Right atrium auricular region (tissue), 2 donors: ENCODE measurements at places on chromosomes 12 and 14. TPM values are rescaled to one million over a fixed set of nuclear protein-coding genes. Genes with fewer than 3 reads are reported as not detected.
A peak's percentile ranks its signal among the peaks of the same experiment; 100 is the strongest.

CLEC6A gene
- not detected for total RNA-seq

MIPOL1 gene
- total RNA-seq = 4.9 TPM

SERPINA9 gene
- not detected for total RNA-seq

R3HDM2 gene
- 47.8 TPM for total RNA-seq

KRT74 gene
- total RNA-seq = not detected

DNA sequence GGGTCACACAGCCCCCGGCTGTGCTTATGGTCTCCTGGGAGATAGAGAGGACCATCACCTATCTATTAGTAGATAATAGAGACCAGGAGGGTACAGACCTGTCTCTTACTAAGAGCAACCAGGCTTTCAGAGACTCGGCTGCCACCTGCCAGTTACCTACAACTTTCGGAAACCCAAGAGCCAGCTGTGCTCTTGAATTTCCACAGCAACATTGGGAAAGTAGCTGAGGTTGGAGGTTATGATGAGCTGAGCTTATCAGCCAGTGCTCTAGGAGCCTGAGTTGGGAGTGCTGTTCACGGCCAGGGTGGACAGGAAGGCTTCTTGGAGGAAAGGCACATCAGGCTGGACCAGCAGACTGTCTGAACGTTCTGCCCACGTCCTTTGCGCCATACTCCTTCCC is 67.6 kb downstream of the RIN3 start:
- H3K4me3 ChIP-seq = no peak overlapping the region
- no peak for DNase-seq
- no peaks in the 10 kb centered on the region for H3K27me3 ChIP-seq
- no peak overlapping the region for H3K27ac ChIP-seq

DNA sequence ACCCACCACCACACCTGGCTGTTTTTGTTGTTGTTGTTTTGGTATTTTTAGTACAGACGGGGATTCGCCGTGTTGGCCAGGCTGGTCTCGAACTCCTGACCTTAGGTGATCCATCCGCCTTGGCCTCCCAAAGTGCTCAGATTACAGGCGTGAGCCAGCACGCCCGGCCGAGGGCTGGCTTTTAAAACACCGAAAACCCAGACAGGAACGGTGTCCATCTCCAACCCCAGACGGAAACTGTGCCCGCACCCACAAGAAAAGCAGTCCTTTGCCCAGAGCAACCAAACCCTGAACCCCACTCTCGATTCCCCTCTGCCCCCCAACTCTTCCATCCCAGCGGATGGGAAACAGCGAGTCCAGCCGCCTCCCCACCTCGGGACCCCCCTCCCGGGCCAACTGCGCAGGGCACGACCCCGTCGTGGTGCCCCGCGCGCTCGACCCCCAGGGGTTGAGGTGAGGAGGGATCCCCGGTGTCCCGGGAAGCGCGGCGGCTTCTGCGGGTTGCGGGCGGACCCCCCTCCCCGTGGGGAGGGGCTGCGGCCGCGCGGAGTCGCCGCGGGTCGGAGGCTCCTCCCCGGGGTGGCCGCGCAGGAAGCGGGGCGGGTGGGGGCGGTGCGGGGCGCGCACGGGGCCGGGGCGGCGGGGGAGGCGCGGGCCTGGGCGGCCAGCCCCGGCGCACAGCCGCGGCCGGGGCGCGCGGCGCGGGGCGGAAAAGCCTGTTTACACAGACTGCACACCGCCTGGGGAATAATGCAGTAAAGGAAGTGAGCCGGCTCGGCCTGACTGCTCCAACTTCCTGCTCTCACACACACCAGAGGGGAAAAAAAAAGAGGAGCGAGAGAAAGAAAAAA is at the start of gene ELK3:
TSS of gene ELK3 (plus strand) at position 651 of the 851 bp plus-strand sequence.
- H3K4me3 ChIP-seq = peak within 1 kb of the TSS; percentile 91
- H3K4me1 ChIP-seq = peaks cover 42% of the 10 kb centered on the region
- H3K36me3 ChIP-seq = no peaks in the 10 kb centered on the region

DNA sequence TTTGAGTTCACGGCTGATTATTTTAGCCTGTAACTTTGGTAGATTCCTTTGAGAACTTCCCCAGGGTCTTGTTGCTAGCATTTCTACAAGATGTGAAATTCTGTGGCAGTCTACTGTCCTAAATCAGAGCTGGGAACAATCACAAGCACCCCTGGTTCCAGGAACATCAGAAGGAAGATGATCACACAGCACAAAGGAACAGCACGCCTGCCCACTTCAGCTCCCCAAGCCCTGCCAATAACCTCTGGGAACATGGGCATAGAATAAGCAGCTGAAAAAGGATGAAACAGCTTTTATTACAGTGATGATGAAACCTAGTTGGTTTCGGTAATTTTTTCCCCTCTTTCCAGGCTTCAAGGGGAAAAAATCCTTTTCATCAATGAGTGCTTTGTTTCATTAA is 12.3 kb downstream of the GPR19 start:
- H3K4me1 ChIP-seq = no peaks in the 10 kb centered on the region
- H3K4me3 ChIP-seq = no peak overlapping the region
- H3K27me3 ChIP-seq = no peaks in the 10 kb centered on the region
- no peaks in the 10 kb centered on the region for H3K36me3 ChIP-seq
- no peak overlapping the region for H3K27ac ChIP-seq
- no peak for DNase-seq

GRCh38 chr12:69872804-69873203 is 47.8 kb downstream of the MYRFL start:
- no peaks in the 10 kb centered on the region for H3K4me1 ChIP-seq
- no peaks in the 10 kb centered on the region for H3K27me3 ChIP-seq
- H3K4me3 ChIP-seq = no peak overlapping the region
- no peaks in the 10 kb centered on the region for H3K36me3 ChIP-seq
- H3K27ac ChIP-seq = no peak overlapping the region

DNA sequence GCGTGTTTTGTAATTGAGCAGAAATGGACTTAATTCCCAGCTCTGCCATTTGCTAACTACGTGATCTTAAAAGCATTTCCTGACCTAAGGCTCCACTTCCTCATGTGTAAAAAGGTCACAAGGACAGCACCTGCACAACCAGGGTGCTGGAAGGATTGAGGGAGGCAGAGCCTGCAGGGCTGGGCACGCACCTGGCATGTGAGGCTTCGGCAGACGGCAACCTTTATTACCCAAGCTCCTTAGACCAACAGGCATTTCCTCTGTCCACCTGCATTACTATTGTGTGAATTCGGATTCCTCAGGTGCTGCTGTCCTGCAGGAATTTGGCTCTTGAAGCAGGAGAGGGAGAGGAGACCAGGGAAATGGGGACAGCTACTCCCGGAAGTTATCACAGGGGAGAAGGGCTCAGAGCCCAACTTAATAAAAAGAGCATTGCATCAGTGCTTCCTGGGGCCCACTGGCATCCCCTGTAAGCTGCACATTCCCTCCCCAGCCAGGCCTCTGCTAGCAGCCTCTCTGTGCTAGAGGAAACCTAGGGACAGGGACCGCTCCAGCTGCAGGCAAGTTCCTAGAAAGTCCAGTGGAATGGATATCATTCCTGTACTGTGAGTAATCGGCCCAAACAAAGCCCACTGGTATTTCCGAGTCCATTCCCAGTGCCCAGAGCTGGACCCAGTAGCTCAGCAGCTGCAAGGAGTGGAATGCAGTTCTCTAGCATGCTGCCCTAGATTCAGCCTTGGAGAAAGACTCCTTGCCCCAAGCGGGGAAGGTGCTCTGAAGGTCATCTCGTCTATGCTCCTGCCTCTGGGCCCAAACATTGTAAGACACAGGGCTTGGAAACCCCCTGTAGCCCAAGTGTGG is 157.1 kb upstream of the CCND2 start:
- no peak overlapping the region for H3K4me3 ChIP-seq
- no peak overlapping the region for H3K27ac ChIP-seq
- peaks cover 22% of the 10 kb centered on the region for H3K4me1 ChIP-seq
- H3K36me3 ChIP-seq = no peaks in the 10 kb centered on the region
- DNase-seq = peak; percentile 4
- no peaks in the 10 kb centered on the region for H3K27me3 ChIP-seq

- DNase-seq = no peak
- H3K36me3 ChIP-seq = no peaks in the 10 kb centered on the region
Observed at GRCh38 chr12:129211862-129212630, 358.8 kb downstream of the GLT1D1 start.

GRCh38 chr12:119644930-119645329 is 23.0 kb upstream of the PRKAB1 start:
- no peak for DNase-seq
- H3K27ac ChIP-seq = no peak overlapping the region
- H3K4me1 ChIP-seq = no peaks in the 10 kb centered on the region
- no peaks in the 10 kb centered on the region for H3K27me3 ChIP-seq
- no peak overlapping the region for H3K4me3 ChIP-seq
- H3K36me3 ChIP-seq = no peaks in the 10 kb centered on the region

- no peak for DNase-seq
- no peak overlapping the region for H3K27ac ChIP-seq
- H3K36me3 ChIP-seq = no peaks in the 10 kb centered on the region
- no peaks in the 10 kb centered on the region for H3K4me1 ChIP-seq
- H3K4me3 ChIP-seq = no peak overlapping the region
Observed at GRCh38 chr14:38238332-38238731, 17.6 kb downstream of the CLEC14A start.
